ENCODE measurements at places on chromosomes 16 and 17.

GRCh38 chr17:3038941-3039340 is 24.5 kb downstream of the OR1D5 start:
- DNase-seq = peak; percentile 20

- DNase-seq = no peak
Observed at GRCh38 chr16:88434353-88434690, 18.8 kb upstream of the ZFPM1 start.

DNA sequence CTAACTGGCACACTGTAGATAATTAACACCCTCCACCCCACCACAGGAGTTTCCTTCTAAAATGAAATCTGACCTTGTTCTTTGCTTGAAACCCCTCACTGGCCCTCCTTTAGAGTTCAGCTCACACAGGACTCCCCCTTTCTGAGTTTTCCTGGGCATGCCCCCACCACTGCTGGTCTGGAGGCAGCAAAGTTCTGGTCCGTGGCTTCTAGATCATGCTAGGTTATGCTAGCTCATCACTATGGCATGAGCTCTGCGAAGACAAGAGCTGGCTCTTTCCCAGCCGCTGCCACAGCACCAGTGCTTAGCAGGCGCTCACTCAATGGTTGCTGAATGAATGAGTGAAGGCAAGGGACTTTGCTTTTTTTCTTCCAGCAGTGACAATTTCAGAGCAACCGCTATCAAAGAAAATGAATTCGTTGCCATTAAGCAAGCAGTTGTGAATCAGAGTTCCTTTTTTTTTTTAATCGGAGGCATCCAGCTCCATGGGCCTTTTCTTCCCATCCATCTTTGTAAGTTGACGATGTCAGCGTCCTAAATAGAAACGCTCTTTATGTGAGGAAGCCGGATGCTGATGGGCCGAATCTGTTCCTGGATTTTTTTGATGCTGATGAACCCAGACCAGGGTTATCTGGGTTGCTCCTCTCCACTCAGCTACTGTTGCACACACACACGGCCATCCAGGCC is 80.8 kb upstream of the NOL11 start:
- peak; percentile 10 for DNase-seq

- no peak for DNase-seq
Observed at GRCh38 chr17:29054835-29055234, 11.9 kb downstream of the PIPOX start.

DNA sequence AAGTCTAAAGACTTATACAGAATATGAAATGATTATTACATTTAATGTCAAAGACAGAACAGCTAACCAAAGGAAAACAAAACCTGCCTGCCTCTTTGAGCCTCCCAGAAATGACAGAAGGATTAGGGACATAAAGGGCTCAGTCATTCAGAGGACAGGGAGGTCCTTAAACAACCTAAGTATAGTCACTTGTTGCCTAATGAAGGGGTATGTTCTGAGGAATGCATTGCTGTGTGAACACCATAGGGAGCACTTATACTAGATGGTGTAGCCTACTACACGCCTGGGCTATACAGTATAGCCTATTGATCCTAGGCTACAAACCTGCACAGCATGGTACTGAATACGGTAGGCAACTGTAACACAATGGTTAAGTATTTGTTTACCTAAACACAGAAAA is 106.4 kb downstream of the PARN start:
- DNase-seq = no peak

Measured in Caki2 (cell line).